ENCODE measurements at places on chromosomes 2 and 18.

DNA sequence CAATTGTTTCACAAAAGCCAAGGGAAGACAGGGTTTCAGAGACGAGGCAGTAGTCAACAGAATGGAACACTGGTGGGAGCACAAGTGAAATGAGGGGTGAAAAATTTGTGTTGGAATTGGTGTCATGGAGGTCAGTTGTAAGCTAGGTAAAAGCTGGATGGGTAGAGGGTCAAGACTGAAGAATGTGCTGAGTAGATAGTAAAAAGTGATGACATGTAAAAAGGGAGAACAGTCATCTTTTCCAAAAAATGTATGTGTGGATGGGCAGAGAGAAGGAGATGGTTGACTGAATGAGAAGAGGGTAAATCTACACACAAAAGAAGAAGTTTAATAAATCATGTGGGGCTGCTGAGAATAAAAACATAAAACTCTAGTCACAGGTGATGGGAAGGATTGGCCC, 92.7 kb upstream of the COL3A1 start:
- DNase-seq, result no peak

DNA sequence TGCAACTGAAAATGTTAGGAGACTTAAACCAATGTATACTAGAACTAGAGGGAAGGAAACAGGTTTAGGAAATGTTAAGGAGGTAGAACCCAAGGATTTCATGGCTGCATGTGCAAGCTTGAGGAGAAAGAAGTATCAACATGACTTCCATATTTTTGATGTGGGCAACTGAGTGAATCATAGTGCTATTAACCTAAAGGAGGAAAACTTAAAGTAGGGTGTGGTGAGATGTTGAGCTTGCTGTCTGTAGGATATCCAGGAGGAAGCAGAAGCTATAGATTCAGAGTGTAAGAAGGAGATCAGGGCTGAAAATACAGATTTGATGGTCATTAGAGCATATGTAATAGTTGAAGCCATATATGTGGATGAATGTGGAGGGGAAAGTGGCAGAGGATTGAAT, 31.5 kb downstream of the NDC80 start:
- DNase-seq, result no peak

- DNase-seq, result no peak
These were observed 265.8 kb upstream of the CYRIA start for GRCh38 chr2:16931441-16931840.

- no peak for DNase-seq
These were observed 32.2 kb upstream of the TRIB2 start for GRCh38 chr2:12684471-12684936.

GRCh38 chr2:50613161-50613560, 418.8 kb downstream of the NRXN1 start:
- no peak for DNase-seq

GRCh38 chr2:39007875-39008504, 112.9 kb downstream of the SOS1 start:
- DNase-seq, result no peak

DNA sequence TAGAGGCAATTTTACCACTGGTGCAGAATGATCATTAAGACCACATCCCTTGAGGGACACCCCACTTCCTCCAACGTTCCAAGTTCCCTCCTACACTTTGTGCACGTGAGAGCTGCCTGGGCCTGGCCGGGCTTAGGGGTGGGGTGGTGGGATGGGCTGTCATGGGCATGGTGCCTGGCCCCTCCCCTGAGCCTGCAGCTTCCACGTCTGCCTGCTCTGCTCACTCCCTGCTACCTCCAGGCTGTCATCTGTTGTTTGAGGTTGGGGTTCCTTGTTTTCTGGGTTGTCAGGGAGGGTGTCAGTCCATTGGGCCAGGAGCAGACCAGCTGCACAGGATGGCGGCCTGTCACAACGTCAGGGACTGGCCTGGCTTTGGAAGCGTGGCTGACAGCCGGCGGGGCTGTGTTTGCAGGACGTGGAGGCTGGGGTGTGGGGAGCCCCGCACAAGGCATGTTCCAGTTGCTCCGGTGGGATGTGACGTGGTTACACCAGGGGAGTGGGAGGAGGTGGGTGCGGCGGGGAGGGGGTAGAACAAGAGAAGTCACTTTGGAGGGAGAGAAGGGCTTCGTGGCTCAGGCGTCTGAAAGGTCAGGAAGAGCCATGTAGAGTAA, 72.3 kb downstream of the RTP5 start:
- DNase-seq, result no peak

DNA sequence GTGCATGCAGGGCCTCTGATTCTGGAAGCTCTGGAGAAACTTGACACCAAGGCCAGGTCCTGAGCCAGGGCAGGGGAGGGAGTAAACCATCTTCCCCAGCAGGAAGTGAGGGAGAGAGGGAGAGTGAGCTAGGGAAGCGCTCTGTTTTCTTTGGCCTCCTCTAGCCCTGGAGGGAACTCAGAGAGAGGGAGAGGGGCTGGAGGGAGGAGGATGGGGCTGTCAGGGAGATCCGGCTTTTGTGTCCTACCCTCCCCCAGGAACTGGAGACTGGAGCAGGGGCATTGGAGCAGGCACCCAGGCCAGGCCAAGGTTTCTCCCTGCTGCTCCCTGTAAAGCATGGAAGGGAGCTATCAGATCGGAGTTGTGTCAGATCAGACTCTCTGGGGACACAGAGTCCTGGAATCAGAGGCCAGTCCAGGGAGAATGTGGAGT, 22.7 kb upstream of the PKDCC start:
- no peak for DNase-seq

- no peak for DNase-seq
These were observed 919 bp upstream of the SCN2A start for GRCh38 chr2:165238295-165238694.

GRCh38 chr2:128442053-128442751, 123.5 kb upstream of the HS6ST1 start:
- DNase-seq, result no peak

DNA sequence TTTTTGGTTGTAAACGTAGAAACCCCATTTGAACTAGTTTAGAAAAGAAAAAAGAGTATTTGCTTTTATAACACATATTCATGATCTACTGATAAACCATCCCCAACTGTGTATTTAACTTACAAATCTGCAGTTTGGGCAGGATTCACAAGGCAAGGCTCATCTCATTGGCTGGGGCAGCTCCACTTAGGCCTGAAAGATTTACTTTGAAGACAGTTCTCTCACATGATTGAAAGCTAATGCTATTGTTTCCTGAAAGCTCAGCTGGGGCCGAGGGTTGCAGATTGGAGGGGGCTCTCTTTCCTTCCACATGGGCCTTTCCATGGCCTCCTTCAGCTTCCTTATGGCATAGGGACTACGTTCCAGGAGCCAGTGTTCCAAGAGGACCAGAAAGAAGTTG, 47.4 kb downstream of the ARHGAP15 start:
- no peak for DNase-seq

DNA sequence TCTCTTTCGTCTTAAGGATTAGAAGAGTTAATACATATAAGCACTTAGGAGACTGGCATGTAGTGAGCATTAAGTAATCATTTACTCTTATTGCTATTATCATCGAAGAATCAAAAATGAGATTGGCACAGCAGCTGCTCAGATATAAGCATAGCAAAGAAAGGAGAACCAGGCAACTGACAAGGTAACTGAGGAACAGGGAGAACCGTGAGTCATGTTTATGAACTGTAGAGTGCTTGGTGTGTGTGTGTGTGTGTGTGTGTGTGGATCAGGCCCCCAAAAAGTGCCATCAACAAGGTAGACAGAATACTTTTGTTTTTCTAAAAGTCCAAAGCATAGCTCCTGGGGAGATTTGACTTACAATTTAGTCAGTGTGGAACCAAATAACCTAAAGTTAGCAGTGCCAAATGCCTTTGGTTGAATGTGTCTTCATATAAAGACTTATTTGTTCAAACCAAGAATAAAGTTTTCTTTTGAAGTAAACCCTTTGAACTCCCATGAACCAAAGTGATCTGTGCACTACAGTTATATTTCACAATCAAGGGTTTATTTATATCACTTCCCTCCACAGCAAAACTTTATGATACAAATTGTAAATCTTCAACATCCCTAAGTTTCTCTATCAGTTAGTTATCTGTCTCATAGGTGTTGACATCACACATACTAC, 660.6 kb downstream of the NYAP2 start:
- DNase-seq, result no peak

DNA sequence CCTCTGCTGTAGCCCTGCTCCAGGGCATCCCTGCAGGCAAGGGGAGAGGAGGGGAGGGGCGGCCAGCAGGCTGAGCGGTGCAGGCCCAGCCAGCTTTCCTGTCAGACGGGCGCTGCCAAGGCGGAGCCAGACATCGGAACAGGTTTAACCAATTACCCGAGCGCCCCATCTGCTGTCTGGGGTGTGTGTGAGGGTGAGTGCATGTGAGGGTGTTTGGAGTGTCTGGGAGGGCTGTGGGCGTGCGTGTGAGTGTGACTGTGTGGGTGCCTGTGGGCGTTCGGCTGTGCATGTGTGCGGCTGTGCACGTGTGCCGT, 20.0 kb downstream of the EMX1 start:
- DNase-seq, result no peak

GRCh38 chr2:43266711-43267111, 40.3 kb upstream of the ZFP36L2 start:
- DNase-seq, result no peak

DNA sequence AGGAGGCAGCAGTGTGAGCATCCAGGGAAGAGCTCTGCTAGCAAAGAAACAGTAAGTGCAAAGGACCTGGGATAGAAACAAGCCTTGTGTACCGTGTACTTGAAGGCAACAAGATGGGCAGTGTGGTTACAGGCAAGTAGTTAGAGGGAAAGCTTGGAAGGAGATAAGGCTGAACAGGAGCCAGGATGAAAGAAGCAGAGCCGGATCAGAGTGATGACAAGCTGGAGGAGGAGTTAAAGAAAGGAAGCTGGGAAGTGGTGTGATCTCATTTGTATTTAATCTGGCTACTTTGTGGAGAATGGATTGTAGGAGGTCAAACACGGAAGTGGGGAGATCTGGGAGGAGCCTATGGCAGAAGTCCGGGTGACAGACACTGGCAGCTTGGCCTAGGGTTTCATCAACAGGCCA, 44.7 kb upstream of the VPS54 start:
- DNase-seq, result no peak

GRCh38 chr18:10791169-10791831, 265.5 kb downstream of the NAPG start:
- no peak for DNase-seq

- no peak for DNase-seq
These were observed 65.0 kb downstream of the UXS1 start for GRCh38 chr2:106129150-106129549.

DNA sequence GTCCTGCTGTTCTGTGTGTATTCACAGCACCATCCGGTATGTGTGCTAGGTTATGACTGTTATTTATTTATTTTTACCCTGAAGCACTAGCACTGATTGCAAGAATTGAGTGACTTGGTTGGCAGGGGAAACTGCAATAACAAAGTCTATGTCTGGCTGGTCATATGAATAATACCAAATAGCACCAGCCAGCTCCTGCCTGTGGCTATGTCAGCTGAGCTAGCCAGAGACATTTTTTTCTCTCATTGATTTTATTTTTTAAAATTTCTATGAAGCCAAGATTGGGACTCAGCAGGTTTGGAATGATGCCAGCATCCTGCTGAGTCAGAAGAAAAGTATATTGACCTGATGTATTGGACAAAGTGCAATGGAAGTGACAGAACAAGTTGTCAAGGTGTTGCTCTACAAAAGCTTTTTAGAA, 188.5 kb upstream of the CDH2 start:
- no peak for DNase-seq

DNA sequence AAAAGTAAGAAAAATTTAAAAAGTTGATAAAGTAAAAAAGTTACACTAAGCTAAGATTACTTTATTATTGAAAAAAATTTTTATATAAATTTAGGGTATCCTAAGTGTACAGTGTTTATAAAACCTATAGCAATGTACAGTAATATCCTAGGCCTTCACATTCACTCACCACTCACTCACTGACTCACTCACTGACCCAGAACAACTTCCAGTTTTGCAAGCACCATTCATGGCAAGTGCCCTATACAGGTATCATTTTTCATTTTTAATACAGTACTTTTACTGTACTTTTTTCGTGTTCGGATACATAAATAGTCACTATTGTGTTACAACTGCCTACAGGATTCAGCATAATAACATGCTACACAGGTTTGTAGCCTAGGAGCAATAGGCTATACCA, 8.9 kb upstream of the THUMPD2 start:
- no peak for DNase-seq

GRCh38 chr2:236908439-236909192, 177.1 kb upstream of the COPS8 start:
- DNase-seq, result no peak

DNA sequence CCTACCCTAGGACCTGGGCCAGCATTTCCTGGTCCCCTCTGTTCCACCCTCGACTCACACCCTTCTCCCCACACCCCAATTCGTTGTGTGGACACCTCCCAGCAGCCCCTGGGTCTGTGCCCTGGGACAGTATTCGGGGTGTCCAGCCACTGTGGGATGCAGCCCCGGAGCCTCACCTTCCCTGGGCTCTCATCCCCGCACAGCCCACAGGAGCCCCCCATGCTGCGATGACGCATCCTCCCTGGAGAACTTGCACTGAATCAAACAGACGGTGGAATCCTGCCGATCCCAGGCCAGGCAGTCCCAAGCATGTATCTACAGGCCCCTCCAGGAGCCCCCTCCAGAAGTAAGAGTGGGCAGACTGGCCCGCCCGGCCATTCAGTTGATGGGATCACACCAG, 9.7 kb downstream of the ITM2C start:
- no peak for DNase-seq

DNA sequence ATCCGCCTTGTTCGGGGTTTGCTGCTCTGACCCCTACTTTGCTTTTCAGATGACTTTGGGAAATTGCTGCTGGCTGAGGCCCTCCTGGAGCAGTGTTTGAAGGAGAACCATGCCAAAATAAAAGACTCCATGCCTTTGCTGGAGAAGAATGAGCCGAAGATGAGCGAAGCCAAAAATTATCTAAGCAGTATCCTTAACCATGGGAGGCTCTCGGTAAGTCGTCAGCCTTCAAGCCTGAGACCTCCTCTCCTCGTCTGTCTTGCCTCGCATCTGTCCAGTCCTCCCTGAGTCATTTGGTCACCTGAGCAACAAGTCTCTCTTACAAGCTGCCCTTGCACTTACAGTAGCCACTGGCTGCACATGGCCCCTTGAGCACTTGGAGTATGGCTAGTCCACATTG, 34.7 kb upstream of the MCFD2 start:
- DNase-seq, result no peak

DNA sequence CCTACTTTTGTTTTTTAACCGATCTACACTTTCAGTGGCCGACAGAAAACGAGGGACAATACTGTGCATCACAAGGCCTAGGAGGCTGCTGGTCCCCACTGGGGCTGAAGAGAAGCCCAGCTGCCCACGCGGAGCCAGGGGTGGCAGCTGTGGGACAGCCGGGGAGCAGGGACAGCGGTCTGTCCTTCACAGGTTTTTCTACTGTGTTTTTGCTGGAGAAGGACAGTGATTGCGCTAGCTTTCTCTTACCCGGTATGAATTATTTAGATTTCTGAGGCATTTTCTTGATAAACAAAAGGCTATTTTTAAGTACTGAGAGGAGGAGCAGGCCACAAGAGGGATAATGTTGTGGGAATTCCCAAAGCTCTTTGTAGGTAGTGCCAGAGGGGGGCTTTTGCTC, 219.8 kb downstream of the ATAD2B start:
- no peak for DNase-seq

GRCh38 chr2:177334940-177335543, 57.5 kb upstream of the AGPS start:
- no peak for DNase-seq

All from stimulated activated CD8-positive, alpha-beta memory T cell treated with anti-CD3 and anti-CD28 coated beads, Interleukin-15, amount 100 ng/mL, for 4 hours (primary cell).